ENCODE measurements at places on chromosomes 7 and 10. TPM values are rescaled to one million over a fixed set of nuclear protein-coding genes. Genes with fewer than 3 reads are reported as not detected.

ADGRA1 gene
- total RNA-seq = not detected

IGFBP1 gene
- under 0.01 TPM for total RNA-seq

INHBA gene
- total RNA-seq = under 0.01 TPM

MSMB gene
- not detected for total RNA-seq

ABCB8 gene
- 27.5 TPM for total RNA-seq

TMEM273 gene
- 1.6 TPM for total RNA-seq

TRIM74 gene
- 5.9 TPM for total RNA-seq

CTAGE15 gene
- total RNA-seq = under 0.01 TPM

UPK3BL1 gene
- 0.27 TPM for total RNA-seq

PRKCQ gene
- 36.6 TPM for total RNA-seq

GIMAP4 gene
- total RNA-seq = 1.3 TPM

AKR1C2 gene
- 1.3 TPM for total RNA-seq

ATP5F1C gene
- 126 TPM for total RNA-seq

IQCE gene
- 4.6 TPM for total RNA-seq

ANKRD2 gene
- total RNA-seq = not detected

AZGP1 gene
- not detected for total RNA-seq

KNDC1 gene
- under 0.01 TPM for total RNA-seq

FAM180A gene
- total RNA-seq = not detected

DNTT gene
- 7.0 TPM for total RNA-seq

TBXAS1 gene
- total RNA-seq = 121 TPM

AGBL3 gene
- total RNA-seq = 0.81 TPM

ERVW-1 gene
- total RNA-seq = under 0.01 TPM

EIF4H gene
- total RNA-seq = 165 TPM

PDE6C gene
- not detected for total RNA-seq

LRMDA gene
- total RNA-seq = 32.6 TPM

Data from hematopoietic multipotent progenitor cell (in vitro differentiated cells).